ENCODE measurements at places on chromosomes 6 and 20.

DNA sequence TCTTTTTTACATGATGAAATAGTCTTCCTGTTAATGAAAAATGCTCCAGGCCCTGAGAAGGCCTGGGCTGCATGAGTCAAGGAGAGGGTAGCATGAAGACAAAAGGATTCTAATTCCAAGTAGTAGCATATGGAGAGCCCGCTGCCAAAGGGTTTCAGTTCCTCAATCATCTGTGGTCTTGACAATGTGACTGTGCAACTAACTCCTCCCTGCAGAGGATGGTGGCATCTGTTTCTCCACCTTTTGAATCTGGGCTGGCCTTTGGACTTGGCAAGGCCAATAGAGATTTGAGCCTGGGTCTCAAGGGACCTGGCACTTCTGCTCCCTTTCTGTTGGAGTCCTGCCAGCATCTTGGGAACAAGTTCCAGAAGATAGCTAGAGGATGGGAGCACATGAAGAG lies 35.1 kb upstream of the ANKEF1 start:
- no peaks in the 10 kb centered on the region for H3K4me1 ChIP-seq
- no peaks in the 10 kb centered on the region for H3K27me3 ChIP-seq
- H3K36me3 ChIP-seq = no peaks in the 10 kb centered on the region
- H3K4me3 ChIP-seq = no peak overlapping the region

DNA sequence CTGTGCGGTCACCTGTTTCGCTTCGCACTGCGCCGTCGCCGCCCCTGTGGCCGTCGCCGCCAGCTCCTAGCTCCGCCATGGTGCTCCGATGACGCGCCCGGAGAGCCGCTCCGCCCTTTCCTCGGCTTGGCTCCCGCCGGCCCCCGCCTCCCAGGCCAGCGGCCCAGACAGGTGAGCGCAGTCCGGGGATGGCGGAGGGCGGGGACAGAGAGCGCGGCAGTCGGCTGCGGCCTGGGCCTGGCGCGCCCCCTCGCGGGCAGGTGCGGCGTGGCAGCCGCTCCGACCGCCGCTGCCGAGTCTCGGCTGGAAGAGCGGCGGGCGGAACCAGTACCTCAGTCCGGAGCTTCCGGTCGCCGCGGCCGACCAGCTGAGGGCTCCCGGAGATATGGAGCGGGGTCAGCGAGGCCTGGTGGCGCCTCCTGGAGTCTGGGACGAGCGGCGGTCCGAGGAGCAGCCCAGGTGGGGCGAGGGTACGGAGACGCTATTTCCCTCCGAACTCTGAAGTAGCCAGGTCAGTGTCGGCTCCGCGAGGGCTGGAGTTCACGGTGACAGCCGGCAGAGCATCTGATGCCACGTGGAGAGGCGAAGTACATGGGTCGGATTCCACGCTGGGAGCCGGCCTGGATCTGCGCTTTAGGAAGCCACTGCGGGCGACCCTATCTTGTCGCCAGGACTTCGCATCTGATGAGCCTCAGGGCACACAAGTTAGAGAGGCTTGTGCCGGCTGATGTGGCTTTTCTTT lies at the start of gene MAP7:
MAP7 (minus strand) TSS at position 93 of the 742 bp plus-strand sequence; CDS start at position 79, 14 bp downstream.
- H3K4me3 ChIP-seq = peak within 1 kb of the TSS; percentile 76
- H3K27ac ChIP-seq = peak within 1 kb of the TSS; percentile 7
- H3K36me3 ChIP-seq = no peaks in the 10 kb centered on the region
- H3K27me3 ChIP-seq = no peaks in the 10 kb centered on the region
- peak; percentile 95 for DNase-seq

GRCh38 chr6:68650142-68650541 lies 15.1 kb downstream of the ADGRB3 start:
- DNase-seq = no peak
- no peak overlapping the region for H3K4me3 ChIP-seq
- H3K27ac ChIP-seq = no peak overlapping the region
- H3K4me1 ChIP-seq = no peaks in the 10 kb centered on the region
- no peaks in the 10 kb centered on the region for H3K36me3 ChIP-seq
- H3K27me3 ChIP-seq = no peaks in the 10 kb centered on the region

GRCh38 chr6:34227761-34228421 lies 8.8 kb upstream of the HMGA1 start:
- H3K27ac ChIP-seq = peak overlapping the region; percentile 32
- no peaks in the 10 kb centered on the region for H3K27me3 ChIP-seq
- peaks cover 18% of the 10 kb centered on the region for H3K4me1 ChIP-seq
- no peak overlapping the region for H3K4me3 ChIP-seq
- H3K36me3 ChIP-seq = no peaks in the 10 kb centered on the region
- no peak for DNase-seq

GRCh38 chr6:26392932-26393636 lies 9.0 kb upstream of the BTN3A1 start:
- DNase-seq = no peak
- no peaks in the 10 kb centered on the region for H3K4me1 ChIP-seq
- peaks cover 2% of the 10 kb centered on the region for H3K36me3 ChIP-seq
- H3K4me3 ChIP-seq = no peak overlapping the region
- H3K27ac ChIP-seq = no peak overlapping the region

- H3K36me3 ChIP-seq = no peaks in the 10 kb centered on the region
- no peaks in the 10 kb centered on the region for H3K27me3 ChIP-seq
- no peak overlapping the region for H3K4me3 ChIP-seq
- H3K4me1 ChIP-seq = peaks cover 20% of the 10 kb centered on the region
- no peak for DNase-seq
- no peak overlapping the region for H3K27ac ChIP-seq
These were observed 423.2 kb upstream of the JARID2 start for GRCh38 chr6:14822679-14823078.

DNA sequence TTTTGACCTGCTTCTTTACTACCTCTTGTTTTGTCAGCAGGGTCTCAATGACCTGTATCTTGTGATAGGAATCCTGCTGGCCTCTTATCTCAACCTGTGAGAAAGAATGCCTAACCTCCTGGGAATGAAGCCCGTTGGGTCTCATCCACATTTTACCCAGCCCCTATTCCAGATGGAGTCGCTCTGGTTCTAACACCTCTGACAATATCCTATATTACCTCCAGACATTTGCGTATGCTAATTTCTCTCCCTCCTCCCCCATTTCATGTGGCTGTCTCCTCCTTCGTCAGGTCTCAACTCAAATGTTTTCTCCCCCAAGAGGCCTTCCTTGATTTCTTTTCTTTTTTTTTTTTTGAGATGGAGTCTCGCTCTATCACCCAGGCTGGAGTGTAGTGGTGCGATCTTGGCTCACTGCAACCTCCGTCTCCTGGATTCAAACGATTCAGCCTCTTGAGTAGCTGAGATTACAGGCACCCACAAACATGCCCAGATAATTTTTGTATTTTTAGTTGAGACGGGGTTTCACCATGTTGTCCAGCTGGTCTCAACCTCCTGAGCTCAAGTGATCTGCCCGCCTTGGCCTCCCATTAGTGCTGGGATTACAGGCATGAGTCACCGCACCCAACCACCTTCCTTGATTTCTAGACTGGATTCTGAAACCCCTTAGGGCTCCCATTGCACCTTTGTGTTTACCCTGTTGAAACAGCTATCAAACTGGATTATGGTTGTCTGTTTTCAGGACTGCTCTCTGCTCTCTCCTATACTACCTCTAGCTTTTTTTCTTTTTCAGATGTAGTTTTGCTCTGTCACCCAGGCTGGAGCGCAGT lies 49.5 kb upstream of the B4GALT5 start:
- no peak overlapping the region for H3K4me3 ChIP-seq
- H3K36me3 ChIP-seq = no peaks in the 10 kb centered on the region
- no peaks in the 10 kb centered on the region for H3K27me3 ChIP-seq
- H3K27ac ChIP-seq = no peak overlapping the region

GRCh38 chr6:3631186-3631585 lies 120.3 kb downstream of the PXDC1 start:
- DNase-seq = no peak
- no peaks in the 10 kb centered on the region for H3K27me3 ChIP-seq
- no peak overlapping the region for H3K4me3 ChIP-seq
- H3K27ac ChIP-seq = no peak overlapping the region
- H3K36me3 ChIP-seq = no peaks in the 10 kb centered on the region
- no peaks in the 10 kb centered on the region for H3K4me1 ChIP-seq

DNA sequence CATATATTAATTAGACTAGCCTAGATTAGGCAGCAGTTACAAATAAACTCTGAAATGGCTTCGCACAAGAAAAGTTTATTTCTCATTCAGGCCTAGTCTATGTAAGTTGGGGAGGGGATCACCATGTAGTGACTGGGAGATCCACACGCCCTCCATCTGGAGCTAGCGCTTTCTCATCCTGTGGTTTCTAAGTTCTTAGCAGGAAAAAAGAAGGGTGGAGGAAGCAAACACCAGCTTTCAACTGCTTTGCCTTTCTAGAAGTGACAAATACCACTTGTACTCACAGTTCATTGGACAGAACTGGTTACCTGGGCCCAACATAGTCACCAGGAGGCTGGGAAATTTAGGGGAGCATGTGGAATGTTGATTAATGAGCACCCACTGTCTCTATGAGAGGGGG lies 46.6 kb downstream of the NDUFAF5 start:
- H3K27me3 ChIP-seq = no peaks in the 10 kb centered on the region
- no peak overlapping the region for H3K4me3 ChIP-seq
- no peaks in the 10 kb centered on the region for H3K4me1 ChIP-seq
- H3K36me3 ChIP-seq = no peaks in the 10 kb centered on the region

- DNase-seq = no peak
- no peak overlapping the region for H3K4me3 ChIP-seq
- H3K4me1 ChIP-seq = no peaks in the 10 kb centered on the region
- H3K27me3 ChIP-seq = no peaks in the 10 kb centered on the region
- H3K27ac ChIP-seq = no peak overlapping the region
- no peaks in the 10 kb centered on the region for H3K36me3 ChIP-seq
These were observed 465.8 kb downstream of the FRK start for GRCh38 chr6:115594891-115595290.

DNA sequence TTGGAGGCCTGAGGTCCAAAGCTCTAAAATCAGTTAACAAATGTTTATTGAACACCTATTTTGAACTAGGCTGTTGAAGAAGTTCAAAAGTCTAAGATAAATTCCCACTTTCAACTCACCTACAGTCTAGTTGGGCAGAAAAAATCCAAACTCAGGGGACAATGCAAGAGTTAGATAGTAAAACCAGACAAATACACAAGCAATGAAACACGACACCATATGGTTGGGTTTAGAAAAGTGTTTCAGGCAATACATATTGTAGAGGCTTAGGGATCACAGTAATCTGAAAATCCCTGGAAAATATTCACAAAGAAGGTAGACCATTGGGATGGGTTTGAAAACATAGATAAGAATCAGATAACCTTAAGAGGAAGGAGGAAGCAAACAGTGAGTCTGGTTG lies 1.3 kb upstream of the CARMIL1 start:
- peak; percentile 19 for DNase-seq
- peaks cover 12% of the 10 kb centered on the region for H3K4me1 ChIP-seq
- no peak overlapping the region for H3K4me3 ChIP-seq
- H3K27me3 ChIP-seq = no peaks in the 10 kb centered on the region
- H3K27ac ChIP-seq = no peak overlapping the region

- no peak overlapping the region for H3K4me3 ChIP-seq
- no peak for DNase-seq
- peaks cover 12% of the 10 kb centered on the region for H3K27me3 ChIP-seq
These were observed 1.6 kb downstream of the CLIC5 start for GRCh38 chr6:46014046-46014445.

GRCh38 chr6:89999154-89999553 lies 104.9 kb downstream of the GJA10 start:
- H3K4me1 ChIP-seq = no peaks in the 10 kb centered on the region
- no peak for DNase-seq
- no peak overlapping the region for H3K4me3 ChIP-seq
- H3K27ac ChIP-seq = no peak overlapping the region
- no peaks in the 10 kb centered on the region for H3K27me3 ChIP-seq

- H3K27me3 ChIP-seq = no peaks in the 10 kb centered on the region
- no peaks in the 10 kb centered on the region for H3K36me3 ChIP-seq
- peak; percentile 37 for DNase-seq
- no peak overlapping the region for H3K27ac ChIP-seq
These were observed 21.2 kb upstream of the BHLHE23 start for GRCh38 chr20:63027922-63028389.

DNA sequence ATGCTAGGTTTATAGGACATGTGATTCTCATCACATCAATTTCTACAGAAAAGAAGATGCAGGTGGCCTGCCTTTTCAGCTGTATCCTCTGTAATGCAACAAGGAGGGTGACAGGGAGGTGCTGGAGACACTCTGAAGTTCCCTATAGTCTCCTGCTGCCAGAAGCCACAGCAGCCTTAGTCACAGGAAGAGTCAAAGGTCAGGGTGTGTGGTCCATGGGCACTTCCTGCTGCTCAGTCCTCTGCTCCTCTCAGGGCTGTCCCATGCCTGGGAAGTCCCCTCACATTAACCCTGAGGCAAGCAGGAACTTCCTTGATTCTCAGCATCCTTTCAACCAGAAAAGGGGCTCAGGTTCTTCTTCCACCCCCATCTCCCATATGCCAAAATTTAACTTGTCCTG lies 144.8 kb upstream of the FOXA2 start:
- no peak for DNase-seq
- H3K4me1 ChIP-seq = no peaks in the 10 kb centered on the region
- H3K4me3 ChIP-seq = no peak overlapping the region
- no peaks in the 10 kb centered on the region for H3K27me3 ChIP-seq
- H3K36me3 ChIP-seq = no peaks in the 10 kb centered on the region
- H3K27ac ChIP-seq = no peak overlapping the region

DNA sequence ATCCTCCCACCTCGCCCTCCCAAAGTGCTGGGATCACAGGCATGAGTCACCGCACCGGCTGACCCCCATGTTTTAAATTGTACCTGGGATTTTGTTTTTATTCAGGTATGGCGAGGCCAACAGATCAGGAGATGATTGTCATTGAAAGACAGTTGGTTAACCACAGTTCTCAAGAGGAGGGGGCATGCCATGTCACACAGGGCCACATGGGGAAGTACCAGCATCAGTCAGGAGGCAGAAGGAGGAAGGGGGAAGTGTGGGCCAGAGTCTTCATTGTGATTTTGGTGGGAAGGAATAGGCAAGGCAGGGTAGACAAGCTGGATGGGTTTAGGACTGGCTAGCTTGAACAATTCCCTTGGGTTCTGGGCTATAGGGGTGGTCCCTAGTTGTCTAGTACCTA lies 9.9 kb upstream of the MMP9 start:
- no peak for DNase-seq
- no peaks in the 10 kb centered on the region for H3K27me3 ChIP-seq
- H3K4me1 ChIP-seq = peaks cover 5% of the 10 kb centered on the region
- no peak overlapping the region for H3K4me3 ChIP-seq
- no peak overlapping the region for H3K27ac ChIP-seq

GRCh38 chr6:11763460-11764249 lies 14.9 kb downstream of the ADTRP start:
- no peak overlapping the region for H3K4me3 ChIP-seq
- H3K27ac ChIP-seq = no peak overlapping the region
- H3K36me3 ChIP-seq = no peaks in the 10 kb centered on the region

DNA sequence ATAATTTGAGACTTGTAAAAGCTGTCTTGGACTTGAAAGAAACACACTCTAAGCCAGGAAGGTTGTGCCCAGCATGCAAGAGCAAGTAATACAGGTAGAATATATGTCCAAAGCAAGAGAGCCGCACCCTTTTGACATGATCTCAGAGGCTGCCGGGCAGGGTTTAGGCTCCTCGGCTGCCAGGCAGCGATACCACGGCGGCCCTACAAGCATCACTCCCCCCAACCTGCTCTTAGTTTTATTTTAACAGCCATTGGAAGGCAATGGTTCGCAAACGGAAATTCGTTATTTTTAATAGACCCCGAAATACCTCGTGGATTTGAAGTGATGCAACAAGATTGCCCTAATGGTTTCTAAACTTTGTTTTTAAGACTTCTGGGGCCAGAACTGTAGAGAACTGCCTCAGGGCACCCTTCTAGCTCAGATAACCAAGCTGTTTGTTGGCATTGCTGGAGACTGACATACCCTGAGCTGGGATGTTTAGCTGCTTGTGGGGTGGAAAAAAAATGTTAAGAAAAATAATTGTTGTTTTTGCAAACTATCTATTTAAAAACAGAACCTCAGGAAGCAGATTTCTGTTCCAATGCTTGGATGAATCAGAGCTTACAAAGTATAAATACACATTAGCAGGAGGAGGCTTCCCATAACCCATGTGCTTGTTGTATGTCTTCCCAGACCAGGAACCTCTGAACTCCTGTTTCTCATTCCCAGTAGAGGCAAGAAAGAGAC lies 39.0 kb downstream of the JAG1 start:
- H3K27me3 ChIP-seq = no peaks in the 10 kb centered on the region
- no peaks in the 10 kb centered on the region for H3K36me3 ChIP-seq

Data from mesendoderm (in vitro differentiated cells).